ENCODE measurements at places on chromosomes 13 and 19. TPM values are rescaled to one million over a fixed set of nuclear protein-coding genes. Genes with fewer than 3 reads are reported as not detected.

DNA sequence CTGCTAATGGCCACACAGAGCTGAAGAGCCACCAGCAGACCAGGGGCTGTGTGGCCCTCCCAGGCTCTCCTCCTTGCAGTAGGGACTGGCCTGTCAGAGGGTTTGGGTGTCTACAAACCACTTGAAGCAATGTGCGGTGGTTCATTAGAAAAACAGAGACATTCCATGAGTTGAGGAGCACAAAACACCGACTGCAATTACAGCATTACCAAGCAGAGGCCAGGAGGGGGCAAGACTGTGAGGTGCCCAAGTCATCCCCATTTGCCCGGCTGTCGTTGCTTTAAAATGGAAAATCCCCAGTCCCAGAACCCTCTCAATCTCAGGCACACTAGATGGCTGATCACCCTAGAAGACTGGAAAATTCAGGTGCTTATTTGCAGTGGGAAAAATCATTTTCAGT lies 15.0 kb downstream of the TMTC4 start:
- H3K27me3 ChIP-seq = no peaks in the 10 kb centered on the region
- H3K4me1 ChIP-seq = no peaks in the 10 kb centered on the region
- H3K4me3 ChIP-seq = no peak overlapping the region

GRCh38 chr13:51959773-51960172 lies 51.5 kb downstream of the ATP7B start:
- H3K36me3 ChIP-seq = no peaks in the 10 kb centered on the region
- no peak overlapping the region for H3K4me3 ChIP-seq
- DNase-seq = no peak
- H3K27ac ChIP-seq = no peak overlapping the region
- H3K4me1 ChIP-seq = no peaks in the 10 kb centered on the region
- no peaks in the 10 kb centered on the region for H3K27me3 ChIP-seq

DNA sequence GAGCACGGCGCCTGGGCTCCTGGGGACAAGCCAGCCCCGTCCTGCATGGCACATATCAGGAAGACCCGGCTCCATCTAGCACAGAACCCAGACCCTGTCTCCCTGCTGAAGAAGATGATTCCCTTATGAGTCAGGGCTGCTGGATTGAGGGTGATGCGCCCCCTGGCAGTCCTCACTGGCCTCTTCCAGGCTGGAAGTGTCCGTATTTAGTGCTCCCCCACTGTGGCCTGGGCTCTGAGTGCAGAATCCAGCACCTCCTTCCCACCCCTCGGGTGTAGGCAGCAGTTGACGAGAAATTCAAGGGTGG lies 14.9 kb downstream of the COMP start:
- no peak overlapping the region for H3K27ac ChIP-seq
- H3K27me3 ChIP-seq = peaks cover 6% of the 10 kb centered on the region
- no peak overlapping the region for H3K4me3 ChIP-seq
- no peaks in the 10 kb centered on the region for H3K4me1 ChIP-seq

- no peaks in the 10 kb centered on the region for H3K4me1 ChIP-seq
- H3K4me3 ChIP-seq = no peak overlapping the region
- H3K27me3 ChIP-seq = no peaks in the 10 kb centered on the region
- H3K36me3 ChIP-seq = no peaks in the 10 kb centered on the region
These were observed 19.4 kb upstream of the ESD start for GRCh38 chr13:46816371-46816770.

GRCh38 chr19:8001995-8002849 lies 3.2 kb downstream of the ELAVL1 start:
- no peak overlapping the region for H3K4me3 ChIP-seq
- H3K27me3 ChIP-seq = no peaks in the 10 kb centered on the region
- no peak overlapping the region for H3K27ac ChIP-seq
- peak; percentile 76 for DNase-seq

DNA sequence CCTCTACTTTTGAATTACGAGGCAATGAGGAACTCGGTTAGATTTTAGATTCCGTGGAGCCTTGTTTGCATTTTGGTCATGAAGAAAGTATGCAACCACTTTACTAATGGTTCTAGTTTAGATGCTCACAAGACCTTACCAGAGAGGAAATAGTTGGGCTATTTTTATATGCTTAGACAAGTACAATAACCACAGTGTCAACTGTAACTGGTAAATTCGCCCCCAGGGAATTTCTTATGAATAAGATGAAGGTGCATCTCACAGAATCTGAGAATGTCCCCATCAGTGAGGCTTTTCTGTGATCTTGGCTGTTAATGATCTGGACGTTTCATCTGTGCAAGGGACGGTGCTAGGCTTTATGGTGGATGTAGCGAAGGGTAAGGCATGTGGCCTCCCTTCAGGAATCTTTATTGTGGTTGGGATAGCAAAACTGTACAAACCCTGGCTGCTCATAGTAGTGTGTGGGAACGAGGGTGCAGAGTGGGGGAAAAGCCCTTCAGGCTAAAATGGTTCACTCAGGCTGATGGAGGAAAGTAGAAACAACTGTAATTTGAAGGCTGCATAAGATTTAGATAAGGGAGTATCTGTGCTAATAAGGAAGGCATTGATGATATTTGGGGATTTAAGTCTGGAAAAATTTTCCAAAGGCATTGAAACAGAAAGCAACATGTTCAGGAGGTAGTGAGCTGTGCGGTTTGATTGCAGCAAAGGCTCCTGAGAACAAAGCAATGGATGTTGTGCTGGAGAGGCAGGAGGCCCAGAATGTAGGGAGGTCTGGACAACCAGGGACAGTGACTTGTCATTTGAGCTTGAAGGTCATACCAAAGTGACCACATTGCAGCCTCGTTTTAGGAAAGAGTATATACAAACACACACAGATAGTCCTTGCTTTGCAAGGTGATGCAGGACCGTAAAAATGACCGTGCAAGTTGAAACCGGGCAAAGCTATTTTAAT lies 28.4 kb downstream of the UBAC2 start:
- H3K36me3 ChIP-seq = no peaks in the 10 kb centered on the region
- no peak for DNase-seq
- H3K4me3 ChIP-seq = no peak overlapping the region
- peaks cover 44% of the 10 kb centered on the region for H3K4me1 ChIP-seq

GRCh38 chr13:22176968-22177520 lies 506.2 kb downstream of the FGF9 start:
- no peak overlapping the region for H3K4me3 ChIP-seq
- DNase-seq = peak; percentile 67
- H3K27ac ChIP-seq = no peak overlapping the region
- H3K4me1 ChIP-seq = peaks cover 8% of the 10 kb centered on the region

- H3K27me3 ChIP-seq = peaks cover 6% of the 10 kb centered on the region
- H3K27ac ChIP-seq = peak overlapping the region; percentile 48
- peaks cover 15% of the 10 kb centered on the region for H3K4me1 ChIP-seq
- no peaks in the 10 kb centered on the region for H3K36me3 ChIP-seq
These were observed 2.1 kb downstream of the RASA3 start for GRCh38 chr13:114130131-114130836.

GRCh38 chr13:96811049-96811448 lies 183.2 kb downstream of the OXGR1 start:
- H3K27me3 ChIP-seq = no peaks in the 10 kb centered on the region
- no peaks in the 10 kb centered on the region for H3K36me3 ChIP-seq
- no peak overlapping the region for H3K4me3 ChIP-seq
- no peak overlapping the region for H3K27ac ChIP-seq
- no peaks in the 10 kb centered on the region for H3K4me1 ChIP-seq
- DNase-seq = no peak

DNA sequence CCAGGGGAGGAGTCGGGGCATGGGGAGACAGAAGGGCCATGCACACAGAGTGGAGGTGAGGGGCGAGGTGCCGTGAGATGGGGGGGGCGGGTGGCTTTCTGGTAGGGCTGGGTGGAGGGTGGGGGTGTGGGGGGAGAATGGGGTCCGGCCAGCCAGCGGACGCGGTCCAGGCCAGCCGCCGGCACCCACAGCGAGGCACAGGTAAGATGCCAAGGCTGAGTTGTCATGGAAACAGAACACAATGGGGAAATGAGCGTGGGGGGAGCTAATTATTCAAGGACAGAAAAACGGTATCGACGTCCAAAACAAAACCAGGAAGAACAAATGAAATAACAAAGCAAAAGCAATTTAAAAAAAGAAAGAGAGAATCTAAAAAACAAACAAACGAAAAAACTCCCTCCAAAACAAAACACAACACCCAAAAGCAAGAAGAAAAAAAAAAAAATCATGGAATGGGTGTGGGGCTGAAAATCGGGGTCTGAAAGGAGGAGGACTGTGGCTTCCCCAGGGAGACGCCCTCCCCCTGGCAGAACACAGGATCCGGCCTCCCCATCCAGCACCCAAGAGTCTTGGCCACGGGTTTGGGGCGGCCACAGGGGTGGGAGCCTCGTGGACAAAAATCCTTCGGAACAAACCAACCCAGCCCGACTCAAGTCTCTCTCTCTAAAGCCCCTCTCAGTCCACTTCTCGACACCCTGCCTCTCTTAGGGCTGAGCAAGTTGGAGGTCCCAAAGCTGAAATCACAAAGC lies 92.5 kb downstream of the PTPRS start:
- no peaks in the 10 kb centered on the region for H3K27me3 ChIP-seq
- peaks cover 17% of the 10 kb centered on the region for H3K36me3 ChIP-seq
- no peaks in the 10 kb centered on the region for H3K4me1 ChIP-seq
- DNase-seq = no peak
- H3K27ac ChIP-seq = no peak overlapping the region
- H3K4me3 ChIP-seq = no peak overlapping the region

Gene ZNF506
- total RNA-seq = 24.0 TPM

Gene FCAR
- 3.3 TPM for total RNA-seq

Gene FGF22
- not detected for total RNA-seq

Gene ERCC5
- total RNA-seq = 58.7 TPM
